ENCODE measurements at places on chromosomes 16 and 17.
A peak's percentile ranks its signal among the peaks of the same experiment; 100 is the strongest.

DNA sequence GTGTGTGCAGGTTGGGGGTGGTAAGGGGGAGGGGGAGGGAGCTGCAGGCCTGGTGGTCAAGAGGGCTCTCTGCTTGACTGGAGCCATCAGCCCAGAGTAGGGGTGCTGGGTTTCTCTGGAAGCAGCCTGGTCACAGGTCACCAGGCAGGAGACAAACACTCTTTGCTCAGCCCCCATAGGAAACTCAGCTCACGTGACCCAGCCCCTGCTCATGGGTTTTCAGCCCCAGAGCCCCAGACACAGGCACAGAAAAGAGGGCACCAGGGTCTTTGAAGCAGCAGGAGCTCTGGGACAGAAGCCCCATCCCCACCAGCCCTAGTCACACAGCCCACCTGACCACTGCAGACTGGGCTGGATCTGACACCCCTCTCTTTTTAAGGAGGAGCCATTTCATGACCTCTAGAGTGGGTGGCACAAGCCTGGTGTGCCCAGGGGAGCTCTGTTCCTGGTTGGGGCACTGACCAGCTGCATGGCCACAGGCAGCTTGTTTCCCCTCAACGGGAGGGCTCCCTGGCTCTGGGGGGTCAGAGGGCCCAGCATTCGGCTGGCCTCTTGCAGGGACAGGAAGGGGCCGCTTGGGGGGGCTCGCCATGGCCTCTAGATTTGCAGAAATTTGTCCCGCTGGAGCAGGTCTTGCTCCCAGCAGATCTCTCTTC lies 13.8 kb upstream of the CD79B start:
- no peak for DNase-seq

DNA sequence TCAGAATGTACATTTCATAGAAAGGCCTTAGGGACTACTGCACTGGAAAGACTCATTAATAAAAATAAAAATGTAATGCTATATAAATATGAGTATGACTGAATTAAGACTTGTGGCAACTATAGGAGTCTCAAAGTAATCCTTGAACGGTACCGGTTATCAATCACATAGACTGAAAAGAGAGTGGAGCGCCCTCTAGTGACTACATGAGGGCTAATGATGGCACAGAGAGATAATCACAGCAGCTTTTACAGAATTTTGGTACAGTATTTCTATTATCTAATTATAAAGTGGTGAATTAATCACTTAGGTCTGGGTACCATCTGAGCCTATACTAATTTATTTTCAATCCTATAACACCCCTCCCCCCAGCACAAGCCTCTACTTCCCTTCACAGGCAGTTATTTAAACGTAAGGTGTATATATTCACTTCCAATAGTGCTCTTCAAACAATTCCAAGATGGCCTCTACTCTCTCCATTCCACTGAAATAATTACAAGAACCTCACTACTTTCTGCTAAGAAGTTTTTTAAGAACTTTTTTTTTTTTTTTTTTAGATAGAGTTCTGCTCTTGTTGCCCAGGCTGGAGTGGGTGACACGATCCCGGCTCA lies 40.7 kb upstream of the ANKFY1 start:
- DNase-seq = peak; percentile 32

DNA sequence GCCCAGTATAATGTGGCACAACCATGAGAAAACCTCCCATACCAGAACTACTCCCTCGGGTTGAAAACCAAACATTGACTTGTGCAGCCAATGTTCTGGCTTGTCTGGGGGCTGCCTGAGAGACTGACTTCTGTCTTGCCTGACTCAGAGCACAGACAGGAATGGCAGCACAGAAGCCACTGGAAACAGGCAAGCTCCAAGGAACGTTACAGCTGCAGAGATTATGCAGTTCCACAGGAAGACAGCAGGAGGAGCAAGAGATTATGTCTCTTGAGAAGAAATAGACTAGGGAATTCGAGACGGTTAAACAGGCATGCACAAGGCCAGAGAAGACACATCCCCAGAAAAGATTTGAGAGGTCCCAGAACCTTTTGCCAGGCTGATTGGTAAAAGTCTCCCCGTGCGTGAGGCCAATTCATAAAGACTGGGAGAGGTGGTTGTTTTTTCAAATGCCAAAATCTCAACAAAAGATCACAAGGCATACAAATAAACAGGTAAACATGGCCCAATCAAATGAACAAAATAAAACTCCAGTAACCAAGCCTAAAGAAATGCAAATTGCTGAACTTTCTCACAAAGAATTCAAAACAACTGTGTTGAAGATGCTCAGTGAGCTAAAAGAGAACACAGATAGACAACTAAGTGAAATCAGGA lies 90.6 kb upstream of the CDH5 start:
- DNase-seq = peak; percentile 71

- no peak for DNase-seq
Measured at GRCh38 chr17:49130891-49131290, 1.7 kb upstream of the B4GALNT2 start.

DNA sequence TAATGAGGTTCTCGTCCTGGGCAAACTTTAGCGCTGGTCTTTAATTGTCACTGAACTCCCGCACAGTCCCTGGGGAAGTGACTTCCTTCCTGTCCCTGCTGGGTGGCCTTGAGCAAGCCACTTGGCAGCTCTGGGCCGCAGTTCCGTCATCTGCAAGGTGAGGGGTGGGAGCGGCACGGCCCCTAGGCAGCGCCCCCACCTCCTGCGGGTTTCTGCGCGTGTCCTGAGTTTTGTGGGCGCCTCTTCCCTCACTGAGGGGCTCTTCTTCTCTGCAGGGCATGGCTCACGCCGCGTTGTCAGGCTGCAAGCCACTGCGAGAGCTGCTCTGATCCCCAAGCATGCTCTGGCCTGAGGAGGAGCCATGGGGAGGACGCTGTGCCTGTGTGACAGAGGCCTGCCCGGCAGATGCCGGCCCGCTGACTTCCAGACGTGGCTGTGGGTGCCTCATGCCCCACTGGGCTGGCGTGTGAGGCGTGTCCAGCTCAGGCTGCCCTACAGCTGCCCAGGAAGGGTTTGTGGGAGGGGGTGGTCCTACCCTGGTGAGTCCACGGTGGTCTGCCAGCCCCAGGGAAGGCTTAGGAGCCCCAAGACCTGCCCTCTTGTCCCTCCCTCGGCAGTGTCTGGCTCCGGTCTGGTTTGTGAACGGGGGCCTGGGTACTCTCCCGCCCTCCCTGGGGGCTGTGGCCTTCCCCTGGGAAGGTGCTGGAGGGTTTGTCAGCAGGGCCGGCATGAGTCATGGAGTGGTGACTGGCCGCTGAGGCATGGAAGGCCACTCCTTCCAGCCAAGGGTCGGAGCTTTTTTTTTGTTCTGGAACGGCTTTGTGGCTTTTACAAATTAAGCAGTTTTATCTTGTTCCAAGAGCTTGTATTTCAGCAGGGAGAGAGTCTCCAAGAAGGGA lies 182.0 kb downstream of the SEC14L1 start:
- DNase-seq = peak; percentile 87

GRCh38 chr17:29010586-29010985 lies 4.8 kb upstream of the SEZ6 start:
- DNase-seq = no peak

DNA sequence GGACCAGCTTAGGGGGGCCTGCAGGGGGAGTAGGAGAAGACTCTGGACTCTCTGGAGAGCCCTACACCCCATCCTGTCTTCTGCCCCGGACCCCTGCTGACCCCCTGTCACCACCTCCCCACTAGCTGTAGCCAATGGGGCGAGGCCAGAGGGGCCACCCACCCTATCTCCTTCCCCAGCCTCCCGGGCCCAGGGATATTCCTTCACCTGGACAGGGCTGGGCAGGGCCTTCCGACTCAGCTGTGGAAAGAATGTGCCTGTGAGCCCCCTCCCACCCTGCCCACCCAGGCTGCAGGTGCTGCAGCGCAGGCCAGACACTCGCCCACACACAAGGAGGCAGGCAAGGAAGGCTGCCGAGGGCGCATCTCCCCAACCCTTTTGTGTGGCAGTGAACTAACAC lies 23.0 kb downstream of the TSPOAP1 start:
- no peak for DNase-seq

GRCh38 chr17:51261024-51261963 lies 948 bp downstream of the UTP18 start:
- DNase-seq = no peak

GRCh38 chr17:45316434-45317110 lies at the start of gene MAP3K14:
Gene MAP3K14, minus strand, starts transcription at chr17:45317020. Its CDS starts 26,275 bp downstream, at chr17:45290745.
- peak; percentile 75 for DNase-seq

- DNase-seq = peak; percentile 82
Measured at GRCh38 chr17:17913695-17914332, 58.4 kb downstream of the TOM1L2 start.

DNA sequence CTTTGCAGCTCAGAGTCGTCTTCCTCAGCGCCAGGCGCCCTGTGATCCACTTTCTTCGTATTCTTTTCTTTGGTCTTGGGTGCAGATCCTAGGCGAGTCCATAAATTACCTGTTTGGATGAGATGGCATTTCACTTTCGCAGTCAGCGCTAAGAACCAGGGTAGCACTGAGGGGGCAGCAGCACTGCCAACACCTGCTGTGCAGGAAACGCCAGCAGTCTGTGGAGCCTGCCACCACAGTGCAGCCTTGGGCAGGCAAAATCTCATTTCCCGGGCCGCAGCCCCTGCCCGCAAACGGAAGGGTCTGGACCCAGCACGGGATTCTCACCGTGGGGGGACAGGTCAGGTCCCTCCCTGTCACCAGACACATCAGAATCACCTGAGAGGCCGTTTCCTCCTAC lies 12.2 kb upstream of the ITGAE start:
- DNase-seq = no peak

DNA sequence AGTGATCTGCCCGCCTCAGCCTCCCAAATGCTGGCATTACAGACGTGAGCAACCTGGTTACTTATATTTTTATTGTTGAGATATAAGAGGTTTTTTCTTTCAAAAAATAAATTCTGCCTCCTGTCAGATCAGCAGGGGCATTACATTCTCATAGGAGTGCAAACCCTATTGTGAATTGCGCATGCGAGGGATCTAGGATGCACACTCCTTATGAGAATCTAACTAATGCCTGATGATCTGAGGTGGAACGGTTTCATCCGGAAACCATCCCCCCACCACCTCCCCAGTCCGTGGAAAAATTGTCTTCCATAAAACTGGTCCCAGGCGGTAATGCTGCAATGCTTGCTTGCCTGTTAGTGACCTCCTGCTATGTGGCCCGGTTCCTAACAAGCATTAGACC lies 7.5 kb upstream of the CNEP1R1 start:
- no peak for DNase-seq

GRCh38 chr17:77726549-77727006 lies 231.9 kb upstream of the TNRC6C start:
- no peak for DNase-seq

- DNase-seq = no peak
Measured at GRCh38 chr16:53901408-53901807, 197.5 kb downstream of the FTO start.

- peak; percentile 23 for DNase-seq
Measured at GRCh38 chr16:35431829-35432663, 1972.6 kb downstream of the TP53TG3F start.

DNA sequence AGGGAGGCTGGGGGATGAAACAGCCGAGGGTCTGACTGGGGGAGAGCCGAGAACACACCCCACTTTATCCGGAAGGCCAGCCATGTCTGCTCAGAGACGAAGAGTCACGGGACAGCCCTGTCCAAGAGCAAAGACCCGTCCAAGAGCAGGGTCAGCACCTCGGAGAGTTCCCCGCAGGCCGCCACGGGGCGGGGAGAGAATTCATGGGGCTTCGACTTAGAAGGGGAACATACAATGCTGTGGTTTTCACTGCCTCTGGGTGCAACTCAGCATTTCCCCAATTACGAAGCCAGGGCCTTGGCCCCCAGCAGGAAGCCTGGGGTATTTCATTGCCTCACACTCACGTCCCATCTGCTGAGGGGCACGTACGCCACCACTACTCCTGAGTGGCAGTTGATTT lies 59.3 kb downstream of the JPH3 start:
- peak; percentile 82 for DNase-seq

GRCh38 chr16:6560306-6561100 lies 772.1 kb upstream of the RBFOX1 start:
- DNase-seq = no peak

GRCh38 chr17:78779850-78780249 lies 2.2 kb downstream of the CYTH1 start:
- no peak for DNase-seq

DNA sequence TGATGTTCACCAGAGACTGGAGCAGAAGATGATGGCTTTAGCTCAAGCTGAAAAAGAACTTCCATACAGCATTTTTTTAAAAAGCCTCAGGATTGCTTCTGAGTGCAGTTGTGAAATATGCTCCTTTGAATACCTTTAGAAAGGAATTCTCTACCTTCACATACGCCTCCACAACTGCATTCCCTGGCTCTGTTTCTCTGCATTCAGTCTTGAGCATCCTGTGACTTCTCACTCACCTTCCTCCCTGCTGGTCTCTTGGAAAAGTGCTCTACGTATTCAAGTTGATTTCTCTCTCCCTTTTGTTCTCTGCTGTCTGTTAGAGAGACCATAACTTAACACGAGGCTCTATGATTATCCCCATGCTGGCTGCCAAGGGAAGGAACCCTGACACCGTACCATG lies 34.5 kb downstream of the HS3ST2 start:
- no peak for DNase-seq

GRCh38 chr17:29619251-29619650 lies 3.5 kb downstream of the CORO6 start:
- DNase-seq = no peak

DNA sequence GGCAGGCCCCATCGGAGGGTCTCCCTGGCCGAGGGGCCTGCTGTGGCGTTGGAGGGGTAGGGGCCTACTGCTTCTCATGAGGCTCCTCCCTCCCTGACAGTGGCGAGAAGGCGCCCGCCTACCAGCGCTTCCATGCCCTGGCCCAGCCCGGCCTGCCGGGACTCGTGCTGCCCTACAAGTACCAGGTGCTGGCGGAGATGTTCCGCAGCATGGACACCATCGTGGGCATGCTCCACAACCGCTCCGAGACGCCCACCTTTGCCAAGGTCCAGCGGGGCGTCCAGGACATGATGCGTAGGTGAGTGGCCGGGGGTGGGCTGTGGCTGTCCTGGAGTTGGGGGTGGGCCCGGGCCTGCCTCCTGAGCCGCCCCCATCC lies 1.7 kb downstream of the CDT1 start:
- DNase-seq = no peak

DNA sequence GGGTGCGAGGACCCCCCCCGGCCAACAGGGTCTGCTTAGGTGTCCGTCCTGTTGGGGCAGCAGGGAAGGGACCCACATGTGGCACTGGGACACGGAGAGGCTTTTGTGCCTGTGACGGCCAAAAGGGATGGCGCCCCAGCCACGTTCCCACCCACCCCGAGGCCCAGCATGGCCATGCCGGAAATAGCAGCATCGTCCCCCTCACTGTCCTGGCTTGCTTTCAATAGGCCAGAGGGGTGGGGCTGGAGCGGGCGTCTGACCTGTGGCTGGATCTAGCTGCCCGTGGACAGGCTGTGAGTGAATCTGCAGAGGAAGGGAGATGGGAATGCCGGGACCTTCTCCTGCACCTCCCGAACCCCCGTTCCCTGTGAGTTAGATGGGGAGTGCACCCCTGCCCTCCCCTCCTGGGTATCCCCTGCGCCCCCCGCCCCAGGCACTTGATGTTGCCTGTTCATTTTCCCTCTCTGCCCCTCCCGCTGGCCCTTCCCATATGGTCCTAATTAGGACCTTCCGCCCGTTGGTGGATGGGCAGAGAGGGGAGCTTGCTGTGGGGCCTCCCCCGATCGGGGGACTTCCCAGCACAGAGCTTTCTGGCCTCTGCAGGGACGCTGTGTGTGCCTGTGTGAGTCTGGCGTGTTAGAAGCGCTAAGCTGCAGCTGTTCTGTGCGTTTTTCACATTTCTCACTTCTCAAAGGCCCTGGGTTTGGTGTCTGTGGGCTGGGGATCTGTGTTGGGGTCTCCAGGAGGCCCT lies 292.8 kb downstream of the SEC14L1 start:
- no peak for DNase-seq

GRCh38 chr17:47670064-47670463 lies 20.3 kb downstream of the KPNB1 start:
- no peak for DNase-seq
